ENCODE measurements at places on chromosomes 1 and 21. TPM values are rescaled to one million over a fixed set of nuclear protein-coding genes. Genes with fewer than 3 reads are reported as not detected.

DNA sequence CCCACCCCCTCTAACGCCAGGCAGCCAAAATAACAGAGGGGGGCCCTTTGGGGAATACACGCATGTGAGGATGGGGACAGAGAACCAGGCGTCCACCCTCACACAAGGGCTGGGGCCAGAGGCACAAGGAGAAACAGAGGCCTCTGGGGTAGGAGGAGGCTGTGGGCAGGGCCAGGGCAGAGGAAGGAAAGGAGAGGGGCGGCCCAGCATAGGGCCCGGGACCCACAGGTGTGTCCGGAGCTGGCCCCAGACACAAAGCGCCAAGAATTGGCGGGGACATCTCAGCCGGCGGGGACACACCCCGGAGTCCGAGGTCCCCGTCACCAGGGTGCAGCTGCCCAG, 6.7 kb downstream of the PLEKHG5 start:
- H3K27me3 ChIP-seq = no peaks in the 10 kb centered on the region
- peak overlapping the region; percentile 68 for H3K4me3 ChIP-seq
- H3K4me1 ChIP-seq = no peaks in the 10 kb centered on the region
- DNase-seq = no peak
- H3K27ac ChIP-seq = no peak overlapping the region
- no peaks in the 10 kb centered on the region for H3K36me3 ChIP-seq

- no peaks in the 10 kb centered on the region for H3K27me3 ChIP-seq
- no peak for DNase-seq
- no peak overlapping the region for H3K27ac ChIP-seq
- no peaks in the 10 kb centered on the region for H3K4me1 ChIP-seq
These were observed 38.4 kb downstream of the TEX35 start for GRCh38 chr1:178551307-178551706.

The THEMIS2 gene
- 4.4 TPM for total RNA-seq

DNA sequence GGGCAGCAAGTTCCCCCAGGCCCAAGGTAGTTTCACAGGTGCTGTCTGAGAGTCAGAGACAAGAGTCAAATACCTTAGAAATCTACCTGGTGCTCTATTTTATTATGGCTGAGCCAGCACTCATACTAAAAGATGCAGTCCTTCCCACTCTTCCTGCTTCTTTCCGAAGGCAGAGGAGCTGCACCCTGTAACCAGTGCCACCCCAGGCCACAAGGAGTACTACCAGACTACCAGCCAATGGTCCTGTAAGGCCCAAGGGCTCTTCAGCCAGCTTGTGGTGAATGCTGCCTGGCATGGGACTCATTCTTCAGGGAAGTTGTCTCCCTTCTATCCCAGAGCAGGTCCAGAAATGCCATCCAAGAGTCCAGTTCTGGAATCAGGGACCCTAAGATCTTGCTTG, 203.8 kb upstream of the DUSP10 start:
- no peaks in the 10 kb centered on the region for H3K27me3 ChIP-seq
- DNase-seq = no peak
- H3K27ac ChIP-seq = no peak overlapping the region
- H3K4me1 ChIP-seq = no peaks in the 10 kb centered on the region

DNA sequence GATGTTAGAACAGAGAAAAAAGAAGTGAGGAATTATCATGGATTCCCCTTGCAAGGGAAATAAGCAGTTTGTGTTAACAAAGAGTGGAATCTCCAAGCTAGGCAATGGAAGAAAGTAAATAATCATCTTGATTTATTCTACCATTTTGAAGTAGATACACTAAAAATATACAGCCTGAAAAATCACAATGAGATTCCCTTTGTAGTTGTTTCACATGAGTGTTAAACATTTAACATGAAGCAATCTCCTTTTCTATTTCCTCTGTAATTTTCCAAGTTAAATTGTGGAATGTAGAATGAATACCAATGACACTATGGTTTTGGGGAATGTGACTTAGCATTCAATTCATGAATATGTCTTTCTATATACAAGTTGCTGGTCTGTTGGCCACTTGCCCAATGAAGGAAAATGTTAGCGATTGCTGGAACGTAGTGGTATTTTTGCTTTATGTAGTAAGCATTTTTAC, 5.7 kb downstream of the TGFB2 start:
- peak overlapping the region; percentile 15 for H3K27ac ChIP-seq
- peak overlapping the region; percentile 49 for H3K4me3 ChIP-seq
- no peaks in the 10 kb centered on the region for H3K36me3 ChIP-seq
- H3K4me1 ChIP-seq = peaks cover 16% of the 10 kb centered on the region
- no peaks in the 10 kb centered on the region for H3K27me3 ChIP-seq
- peak; percentile 66 for DNase-seq

The RBP7 gene
- total RNA-seq = not detected

DNA sequence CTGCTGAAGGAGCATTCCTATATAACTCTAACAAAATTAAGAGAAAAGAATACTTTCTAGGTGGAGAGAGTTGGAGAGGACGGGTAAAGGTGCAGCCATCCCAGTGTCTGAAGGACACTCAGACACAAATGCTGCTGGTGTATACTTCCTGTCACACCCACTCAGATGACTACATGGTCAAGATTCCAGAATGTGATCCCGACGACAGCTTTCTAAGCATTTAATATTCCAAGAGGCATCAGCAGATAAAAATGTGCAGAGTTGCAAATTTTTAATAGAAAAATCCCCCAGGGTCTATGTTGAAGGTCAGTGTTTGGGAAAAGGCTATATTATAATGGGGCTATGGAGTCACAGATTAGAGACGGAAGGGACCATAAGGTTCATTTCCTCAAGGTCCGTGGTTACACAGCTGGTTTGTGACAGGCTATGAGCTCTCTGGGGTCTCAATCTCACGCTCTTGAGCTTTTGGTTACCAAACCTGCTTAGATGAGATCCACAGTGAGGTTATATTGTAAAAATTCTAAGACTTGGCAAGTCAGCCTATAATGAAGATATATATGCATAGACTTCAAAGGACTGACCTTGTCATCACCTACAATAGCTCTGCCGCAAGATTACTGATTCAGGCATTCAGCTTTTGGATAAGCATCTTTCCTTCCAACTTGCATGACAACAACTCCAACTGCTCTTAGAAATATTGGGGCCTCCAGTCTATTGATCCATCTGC, 35.1 kb downstream of the ZNF281 start:
- no peaks in the 10 kb centered on the region for H3K27me3 ChIP-seq
- peak overlapping the region; percentile 11 for H3K4me3 ChIP-seq
- peak; percentile 73 for DNase-seq
- no peaks in the 10 kb centered on the region for H3K36me3 ChIP-seq
- peak overlapping the region; percentile 26 for H3K27ac ChIP-seq
- H3K4me1 ChIP-seq = peaks cover 65% of the 10 kb centered on the region

- DNase-seq = no peak
- H3K4me1 ChIP-seq = no peaks in the 10 kb centered on the region
- H3K4me3 ChIP-seq = no peak overlapping the region
- no peaks in the 10 kb centered on the region for H3K27me3 ChIP-seq
These were observed 399.5 kb downstream of the MATN1 start for GRCh38 chr1:30323841-30324240.

GRCh38 chr1:216809649-216810048, 86.4 kb upstream of the ESRRG start:
- no peaks in the 10 kb centered on the region for H3K4me1 ChIP-seq
- no peaks in the 10 kb centered on the region for H3K27me3 ChIP-seq
- H3K36me3 ChIP-seq = no peaks in the 10 kb centered on the region

- H3K36me3 ChIP-seq = no peaks in the 10 kb centered on the region
- H3K4me1 ChIP-seq = no peaks in the 10 kb centered on the region
- no peak overlapping the region for H3K4me3 ChIP-seq
- DNase-seq = no peak
- no peak overlapping the region for H3K27ac ChIP-seq
These were observed 4.2 kb downstream of the RSPO1 start for GRCh38 chr1:37630426-37631028.

Measured in GM23248 (cell line).